NCI-H1092 (cell line): ENCODE measurements at places on chromosomes 5 and 9.

DNA sequence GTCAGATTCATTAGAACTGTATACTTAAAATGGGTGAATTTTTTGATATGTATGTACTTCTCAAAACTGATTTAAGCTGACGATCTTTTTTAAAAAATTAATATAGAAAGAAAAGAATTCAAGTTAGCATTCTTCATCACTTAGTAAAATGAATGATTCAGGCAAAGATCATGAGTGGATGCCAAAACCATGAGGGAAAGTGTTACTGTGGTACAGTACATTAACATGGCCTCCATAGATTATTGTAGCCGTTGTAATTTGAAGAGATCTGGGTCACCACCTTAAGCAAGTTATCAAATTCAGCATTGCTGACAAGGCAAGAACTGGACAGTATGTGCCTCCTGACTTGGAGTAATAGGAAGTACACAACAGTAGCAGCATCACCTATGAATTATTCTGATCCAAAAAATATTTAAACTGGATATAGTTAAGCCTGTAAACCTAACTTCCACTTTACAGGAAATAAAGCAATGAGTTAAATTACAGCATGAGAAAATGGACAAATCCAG, 29.7 kb downstream of the C9orf85 start:
- DNase-seq: no peak

DNA sequence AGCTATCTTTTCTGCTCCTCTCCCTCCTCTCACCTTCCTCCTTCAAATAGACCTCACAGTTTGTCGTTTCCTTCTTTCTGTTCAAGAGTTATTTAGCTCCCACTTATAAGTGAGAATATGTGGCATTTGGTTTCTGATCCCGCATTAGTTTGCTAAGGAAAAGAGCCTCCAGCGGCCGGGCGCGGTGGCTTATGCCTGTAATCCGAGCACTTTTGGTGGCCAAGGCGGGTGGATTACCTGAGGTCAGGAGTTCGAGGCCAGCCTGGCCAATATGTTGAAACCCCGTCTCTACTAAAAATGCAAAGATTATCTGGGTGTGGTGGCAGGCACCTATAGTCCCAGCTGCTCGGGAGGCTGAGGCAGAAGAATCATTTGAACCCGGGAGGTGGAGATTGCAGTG, 2101.6 kb downstream of the MAT2B start:
- DNase-seq: no peak

- DNase-seq: no peak
Measured at GRCh38 chr9:122371846-122372245, 1.0 kb downstream of the PTGS1 start.

- no peak for DNase-seq
Measured at GRCh38 chr5:1220831-1221230, 4.3 kb upstream of the SLC6A18 start.

- no peak for DNase-seq
Measured at GRCh38 chr5:155008669-155009068, 4.9 kb upstream of the KIF4B start.

DNA sequence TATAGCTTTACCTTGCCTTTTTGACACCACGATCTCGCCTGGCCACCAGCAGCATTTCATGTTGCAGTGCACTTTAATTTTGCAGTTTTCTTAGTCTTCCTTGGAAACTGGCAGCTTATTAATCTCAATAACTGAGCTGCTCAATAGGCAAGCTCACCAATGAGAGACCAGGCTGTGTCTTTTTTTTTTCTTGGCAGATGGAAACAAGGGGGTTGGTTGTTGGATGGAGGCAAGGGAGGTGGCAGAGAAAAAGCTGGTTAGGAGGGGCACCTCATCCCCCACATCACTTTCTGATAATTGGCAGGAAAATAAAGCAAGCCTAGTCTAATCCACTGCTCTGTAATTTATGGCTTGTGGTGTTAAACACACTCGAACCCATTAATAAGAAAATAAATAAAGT, 324.5 kb upstream of the WWC1 start:
- DNase-seq: no peak

GRCh38 chr5:150299571-150300327, 3.0 kb downstream of the ARSI start:
- no peak for DNase-seq

- no peak for DNase-seq
Measured at GRCh38 chr5:95669540-95669939, 13.3 kb downstream of the SPATA9 start.

DNA sequence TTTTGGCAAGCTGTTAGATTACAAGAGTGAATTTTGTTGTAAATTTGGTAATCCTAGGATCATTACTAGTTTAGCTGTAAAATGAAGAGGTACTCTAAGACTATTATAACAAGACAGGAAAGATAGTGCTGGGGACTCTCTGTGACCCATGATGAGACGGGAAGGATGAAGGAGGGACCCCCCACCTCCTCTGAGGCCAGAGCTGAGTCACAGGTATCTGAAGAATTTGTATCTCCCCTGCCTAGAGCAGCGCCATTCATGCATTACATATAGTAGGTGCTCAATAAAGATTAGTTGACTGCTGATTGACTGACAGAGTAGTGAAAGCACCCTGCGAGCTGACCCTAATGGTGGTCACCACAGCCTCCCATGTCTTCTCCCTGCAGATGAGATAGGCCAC, 202.8 kb downstream of the SNX18 start:
- no peak for DNase-seq

DNA sequence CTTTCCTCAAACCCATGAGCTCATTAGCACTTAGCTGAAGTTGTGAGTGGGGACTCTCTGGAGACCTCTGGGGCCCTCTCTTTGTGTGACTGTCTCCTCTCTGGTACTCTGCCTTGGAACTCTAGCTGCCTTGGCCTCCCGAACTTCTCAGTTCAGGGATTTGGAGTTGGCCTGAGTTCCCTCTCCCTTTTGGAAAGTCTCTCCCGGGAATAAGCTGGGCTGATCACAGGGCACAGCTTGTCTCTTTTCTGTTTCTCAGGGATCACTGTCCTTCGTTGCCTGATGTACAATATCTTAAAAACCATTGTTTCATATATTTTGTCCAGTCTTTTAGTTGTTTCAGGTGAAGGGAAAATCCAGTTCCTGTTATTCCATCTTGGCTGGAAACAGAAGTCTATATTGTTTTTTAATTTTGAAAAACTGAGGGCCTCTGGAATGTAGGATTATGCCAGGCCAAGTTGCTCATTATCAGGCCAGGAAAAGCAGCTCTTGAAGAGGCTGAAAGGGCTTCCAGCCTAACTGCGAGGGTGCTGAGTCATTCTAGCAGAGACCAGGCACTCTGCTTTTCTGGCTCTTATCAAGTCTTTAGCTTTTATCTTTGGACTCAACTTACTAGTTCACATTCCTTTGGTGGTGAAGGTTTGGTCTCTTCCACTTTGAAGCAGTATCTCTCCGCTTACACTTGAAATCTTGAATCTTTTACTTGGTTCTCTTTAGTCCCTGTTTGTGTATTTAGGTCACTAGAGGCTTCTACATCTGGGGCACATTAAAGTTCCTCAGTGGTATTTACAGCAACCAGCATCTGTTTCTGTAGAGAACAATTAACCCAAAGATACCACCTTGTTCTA, 8.4 kb upstream of the RGS3 start:
- no peak for DNase-seq

DNA sequence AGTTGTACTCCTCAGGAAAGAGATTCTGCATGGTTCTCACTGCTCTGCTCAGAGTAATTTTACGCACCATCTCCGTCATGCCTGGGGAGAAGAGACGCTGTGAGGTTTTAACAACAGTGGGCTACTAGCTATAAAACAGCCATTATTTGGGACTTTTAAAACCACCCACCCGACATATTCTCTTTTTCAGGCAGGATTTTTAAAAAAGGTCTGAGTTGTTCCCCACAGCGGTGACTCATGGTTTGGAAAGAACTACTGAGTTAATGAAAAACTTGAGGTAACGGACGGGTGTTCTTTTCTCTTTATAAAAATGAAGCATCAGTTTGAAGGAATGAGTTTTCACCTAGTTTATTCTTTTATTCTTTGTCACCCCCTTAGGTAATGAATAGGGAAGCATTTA, 61.3 kb downstream of the TTLL11 start:
- DNase-seq: no peak

DNA sequence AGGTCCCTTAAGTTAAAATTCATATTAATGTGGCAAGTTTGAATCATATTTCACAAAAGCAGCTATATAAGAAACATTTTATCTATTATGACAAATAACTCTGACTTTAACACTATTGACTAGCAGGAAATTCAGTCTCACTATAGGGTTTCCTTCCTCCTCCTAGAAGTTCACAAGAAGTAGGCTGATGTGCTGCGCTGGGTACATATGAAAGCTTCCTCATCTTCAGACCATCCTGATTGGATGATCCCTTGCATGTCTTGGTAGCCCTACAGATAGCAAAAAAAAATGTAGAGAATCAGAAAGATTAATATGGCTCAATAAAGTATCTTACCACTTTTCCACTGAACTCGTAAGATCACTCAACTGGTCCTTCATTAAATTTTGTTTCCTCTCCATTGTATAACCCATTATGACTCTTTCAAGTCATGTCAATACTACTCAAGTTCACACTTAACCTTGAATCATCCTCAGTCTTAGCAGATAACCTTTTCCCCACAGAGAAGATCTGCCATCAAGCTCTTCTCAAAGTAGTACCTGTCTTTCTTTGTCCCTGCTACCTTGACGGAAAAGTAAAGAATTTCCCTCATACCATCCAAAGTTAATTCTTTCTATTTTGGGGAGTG, 11.5 kb upstream of the PSIP1 start:
- DNase-seq: no peak

GRCh38 chr9:124088476-124088837, 76.9 kb downstream of the LHX2 start:
- DNase-seq: no peak

DNA sequence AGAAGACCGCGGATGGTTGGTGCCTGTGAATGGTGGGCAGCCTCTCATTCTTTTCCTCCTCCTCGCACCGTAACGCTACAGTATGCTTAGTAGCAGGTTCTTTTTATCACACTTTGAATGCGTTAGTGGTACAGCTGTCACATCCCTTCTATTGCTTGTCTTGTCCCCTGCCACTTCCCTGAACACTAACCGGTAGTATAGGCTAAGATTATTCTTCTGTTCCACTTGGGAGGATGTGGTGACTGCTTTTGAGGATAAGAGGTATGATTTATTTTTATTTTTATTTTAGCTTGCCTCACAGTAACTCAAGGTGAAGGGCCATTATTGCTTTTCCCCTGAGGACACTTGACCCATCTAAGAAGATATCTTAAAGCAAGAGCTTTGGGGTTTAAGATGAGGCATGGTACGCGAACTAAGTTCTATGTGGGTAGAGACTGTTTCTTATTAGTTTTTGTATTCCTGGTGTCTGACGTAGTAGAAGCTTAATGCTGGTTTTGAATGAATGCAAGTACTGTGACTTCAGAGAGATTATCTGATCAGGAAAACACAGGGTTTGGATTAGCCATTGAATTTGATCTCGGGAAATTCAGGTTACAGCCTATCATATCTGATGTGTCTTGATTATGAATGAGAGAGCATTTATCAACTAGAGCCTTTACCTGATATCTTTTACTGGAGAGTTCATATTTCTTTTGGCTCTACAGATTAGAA, 951 bp downstream of the UNC13B start:
- no peak for DNase-seq

- no peak for DNase-seq
Measured at GRCh38 chr5:434443-435146, 8.4 kb upstream of the EXOC3 start.

GRCh38 chr9:35029241-35029640, 39.7 kb downstream of the DNAJB5 start:
- no peak for DNase-seq

DNA sequence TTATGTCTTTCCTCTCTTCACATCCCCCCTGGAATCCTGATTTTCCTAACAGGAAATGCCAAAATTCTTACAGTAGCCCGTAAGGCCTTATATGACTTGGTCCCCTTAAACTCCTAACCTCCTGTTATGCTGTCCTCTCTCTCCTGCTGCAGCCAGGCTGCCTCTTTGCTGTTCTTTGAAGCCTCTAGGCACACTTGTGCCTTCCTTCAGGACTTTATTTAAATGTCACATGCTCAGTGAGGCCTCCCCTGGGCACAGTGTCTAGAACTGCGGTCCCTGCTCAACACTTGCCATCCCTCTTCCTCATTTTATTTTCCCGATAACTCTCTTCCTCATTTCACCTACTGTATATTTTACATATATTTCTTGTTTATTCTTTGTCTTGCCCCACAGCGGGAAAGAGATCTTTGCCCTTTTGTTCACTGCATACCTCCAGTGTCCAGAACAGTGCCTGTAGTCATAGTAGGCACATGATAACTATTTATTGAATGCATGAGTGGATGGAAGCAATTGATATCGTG, 5.5 kb upstream of the SHB start:
- DNase-seq: no peak

DNA sequence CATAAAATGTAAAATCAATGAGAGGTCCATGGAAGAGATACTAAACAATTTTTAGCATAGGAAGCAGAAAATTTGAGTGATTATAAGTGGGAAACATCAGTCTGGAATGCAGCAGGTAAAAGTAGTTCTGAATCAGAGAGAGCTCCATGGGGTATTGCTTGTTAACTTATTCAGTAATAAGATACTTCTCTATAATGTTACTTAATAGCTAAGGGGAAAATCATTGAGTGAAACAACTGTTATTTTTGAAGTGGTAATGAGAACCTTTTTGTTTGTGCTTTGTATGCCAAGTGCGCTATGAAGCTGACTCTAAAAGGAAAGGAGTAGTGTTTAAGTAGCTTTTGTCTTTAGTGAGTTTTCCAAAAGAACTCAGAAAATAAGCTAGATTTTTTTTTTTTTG, 95.2 kb downstream of the ERBIN start:
- no peak for DNase-seq

- no peak for DNase-seq
Measured at GRCh38 chr5:10648806-10649665, 85.2 kb downstream of the ANKRD33B start.

GRCh38 chr5:78495800-78496199, 135.4 kb downstream of the SCAMP1 start:
- no peak for DNase-seq

DNA sequence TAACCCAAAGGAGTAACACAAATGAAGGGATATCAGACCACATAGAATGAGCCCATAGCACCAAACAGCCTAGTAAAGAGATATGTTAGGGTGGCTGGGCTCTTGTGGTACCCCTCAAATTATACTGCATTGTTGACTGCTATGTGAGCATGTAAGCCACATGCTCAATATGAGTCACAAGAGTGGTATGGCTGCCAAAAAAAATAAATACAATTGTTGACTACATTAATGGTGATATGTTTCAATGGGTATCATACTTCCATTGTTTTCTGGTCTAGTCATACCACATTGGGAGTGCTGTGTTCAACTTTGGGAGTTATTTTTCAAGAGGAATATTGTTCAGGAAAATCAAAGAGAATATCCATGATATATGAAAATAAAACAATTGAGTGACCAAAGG, 162.4 kb upstream of the PIK3R1 start:
- no peak for DNase-seq

- peak; percentile 6 for DNase-seq
Measured at GRCh38 chr9:94014066-94014654, 59.0 kb upstream of the BARX1 start.
